ENCODE measurements at places on chromosomes 4 and X.

- no peak for DNase-seq
These were observed 5.1 kb downstream of the PLP1 start for GRCh38 chrX:103781706-103782105.

DNA sequence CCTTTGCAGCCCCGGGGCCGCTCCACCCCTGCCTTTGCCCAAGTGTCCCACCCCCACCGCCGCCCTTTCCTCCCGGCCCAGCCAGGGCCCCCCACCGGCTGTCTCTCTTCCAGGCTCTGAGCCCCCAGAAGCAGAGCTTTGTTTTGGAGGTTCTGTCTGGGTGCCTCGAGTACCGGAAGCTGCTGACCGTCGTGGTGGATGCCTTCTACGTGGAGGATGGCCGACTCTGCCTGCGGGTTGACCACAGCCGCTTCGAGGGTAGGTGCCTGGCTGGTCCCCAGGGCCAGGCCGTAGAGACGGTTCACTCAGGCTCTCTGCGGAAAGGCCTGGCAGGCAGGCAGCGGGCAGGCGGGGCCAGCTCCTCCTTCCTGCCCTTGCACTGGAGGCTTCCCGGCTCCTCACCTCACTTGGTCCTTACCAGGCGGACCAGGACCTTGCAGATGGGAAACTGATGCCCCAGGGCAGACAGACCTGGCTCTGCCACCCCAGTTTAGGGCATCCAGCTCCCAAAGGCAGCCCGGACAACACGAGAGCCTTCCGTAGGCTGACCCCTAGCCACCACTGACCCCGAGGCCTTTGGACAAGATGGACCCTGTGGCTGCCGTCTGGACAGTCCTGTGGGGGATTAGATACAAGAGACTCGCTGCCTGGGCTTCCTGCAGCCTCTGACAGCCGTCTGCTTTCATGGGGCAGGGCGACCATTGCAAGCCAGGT is 18.2 kb downstream of the CFAP99 start:
- no peak for DNase-seq

- DNase-seq = no peak
These were observed 73.8 kb downstream of the MTMR1 start for GRCh38 chrX:150767045-150767395.

GRCh38 chr4:167838686-167839085 is 253.7 kb upstream of the ANXA10 start:
- no peak for DNase-seq

DNA sequence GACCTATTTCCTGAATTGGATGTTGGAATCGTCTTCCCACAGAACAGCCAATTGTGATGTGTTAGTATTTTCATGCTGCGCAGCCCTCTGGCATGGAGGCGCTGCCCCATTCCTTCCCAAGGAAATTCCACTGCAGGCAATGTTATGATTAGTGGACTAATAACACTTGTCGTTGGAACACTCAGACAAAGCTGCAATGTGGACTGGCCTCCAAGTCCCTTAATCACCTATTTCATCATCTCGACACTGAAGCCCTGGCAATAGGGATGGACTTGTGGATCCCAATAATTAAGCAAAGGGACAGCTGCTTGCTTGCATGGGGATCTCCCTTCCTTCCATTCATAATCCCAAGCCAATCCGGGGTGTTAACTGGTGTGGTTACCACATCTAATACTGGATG is 78.8 kb upstream of the PLAC1 start:
- DNase-seq = no peak

DNA sequence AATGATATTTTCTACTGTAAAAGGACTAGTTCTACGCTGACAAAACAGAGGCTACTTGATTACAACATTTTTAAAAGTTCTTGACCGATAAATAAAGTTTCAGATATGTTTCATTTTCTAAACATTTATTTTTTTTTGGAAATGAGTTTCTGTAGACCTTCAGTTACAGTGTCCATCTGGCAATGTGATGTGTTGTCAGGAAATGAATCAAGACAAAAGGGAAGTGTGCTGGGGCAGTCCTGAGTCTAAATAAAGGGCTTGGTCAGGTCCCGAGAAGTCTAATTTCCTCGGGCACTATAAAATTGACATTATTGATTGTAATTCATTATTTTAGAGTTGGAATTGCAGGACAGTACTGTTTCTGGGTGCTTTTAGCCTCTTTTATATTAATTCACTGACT is 57.0 kb upstream of the FTHL17 start:
- no peak for DNase-seq

GRCh38 chr4:3342182-3342854 is 49.5 kb downstream of the RGS12 start:
- DNase-seq = peak; percentile 99

DNA sequence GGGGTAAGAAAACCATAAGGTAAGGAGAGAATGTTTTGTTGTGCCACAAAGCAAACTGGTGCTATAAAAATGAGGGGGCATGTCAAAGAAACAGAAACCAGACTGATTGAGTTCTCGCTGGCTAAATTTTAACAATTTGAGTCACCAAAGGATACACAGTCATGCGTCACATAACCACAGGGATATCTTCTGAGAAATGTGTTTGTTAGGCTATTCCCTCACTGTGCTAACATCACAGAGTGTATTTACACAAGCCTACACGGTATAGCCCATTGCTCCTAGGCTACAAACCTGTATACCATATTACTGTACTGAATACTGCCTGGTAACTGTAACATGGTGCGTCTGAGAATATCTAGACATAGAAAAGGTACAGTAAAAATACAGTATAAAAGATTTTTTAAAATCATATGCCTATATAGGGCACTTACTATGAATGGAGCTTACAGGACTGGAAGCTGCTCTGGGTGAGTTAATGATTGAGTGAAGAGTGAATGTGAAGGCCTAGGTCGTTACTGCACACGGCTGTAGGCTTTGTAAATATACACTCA is 50.1 kb downstream of the FBXW7 start:
- no peak for DNase-seq

- no peak for DNase-seq
These were observed 65.8 kb downstream of the ARHGEF6 start for GRCh38 chrX:136714626-136715599.

DNA sequence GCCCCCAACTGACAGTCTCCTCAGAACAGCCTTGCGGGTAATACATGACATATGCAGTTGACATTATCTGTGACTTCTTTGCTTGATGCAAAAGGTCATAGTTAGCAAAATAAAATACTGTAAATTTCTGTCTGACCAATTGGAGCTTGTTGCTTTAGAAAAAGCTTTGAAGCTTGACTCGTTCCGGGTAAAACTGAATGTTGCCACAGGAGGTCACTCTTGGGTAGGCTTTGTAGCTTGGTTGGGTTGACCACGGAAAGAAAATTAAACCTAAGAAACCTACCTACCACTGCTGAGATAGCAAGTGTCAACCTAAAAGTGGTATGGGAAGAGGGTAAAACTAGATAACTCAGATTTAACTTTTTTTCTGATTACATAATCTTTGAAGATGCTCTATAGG is 23.2 kb downstream of the PRPS2 start:
- peak; percentile 52 for DNase-seq

GRCh38 chr4:87838890-87839591 is 6.3 kb downstream of the MEPE start:
- peak; percentile 42 for DNase-seq

Measured in A673 (cell line).